ENCODE measurements at places on chromosomes 12 and 14. TPM values are rescaled to one million over a fixed set of nuclear protein-coding genes. Genes with fewer than 3 reads are reported as not detected.

DNA sequence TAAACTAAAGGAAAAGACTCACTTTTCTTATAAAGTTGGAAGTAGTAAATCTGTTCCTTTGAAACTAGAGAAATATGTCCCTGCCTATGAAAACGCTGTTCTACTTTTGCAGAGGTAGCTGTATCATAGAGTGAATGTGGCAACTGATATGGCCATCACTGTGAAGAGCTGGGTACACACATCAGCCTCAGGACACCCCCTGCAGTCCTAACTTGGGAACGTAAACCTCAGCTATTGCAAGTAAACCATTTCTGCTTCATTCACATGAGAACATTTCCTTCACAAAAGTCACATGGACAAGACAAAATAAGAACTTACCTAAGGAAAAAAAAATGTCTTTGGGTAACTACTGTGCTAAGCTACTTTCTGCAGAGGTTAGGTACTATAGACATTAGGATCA, 233.3 kb upstream of the PPFIA2 start:
- no peak for DNase-seq

GRCh38 chr12:40184493-40185302, 40.1 kb upstream of the LRRK2 start:
- DNase-seq: no peak

The MGST1 gene
- polyA plus RNA-seq: 35.0 TPM

- no peak for DNase-seq
Observed at GRCh38 chr12:11652351-11653040, 3.0 kb downstream of the ETV6 start.

The TAS2R30 gene
- polyA plus RNA-seq: not detected

DNA sequence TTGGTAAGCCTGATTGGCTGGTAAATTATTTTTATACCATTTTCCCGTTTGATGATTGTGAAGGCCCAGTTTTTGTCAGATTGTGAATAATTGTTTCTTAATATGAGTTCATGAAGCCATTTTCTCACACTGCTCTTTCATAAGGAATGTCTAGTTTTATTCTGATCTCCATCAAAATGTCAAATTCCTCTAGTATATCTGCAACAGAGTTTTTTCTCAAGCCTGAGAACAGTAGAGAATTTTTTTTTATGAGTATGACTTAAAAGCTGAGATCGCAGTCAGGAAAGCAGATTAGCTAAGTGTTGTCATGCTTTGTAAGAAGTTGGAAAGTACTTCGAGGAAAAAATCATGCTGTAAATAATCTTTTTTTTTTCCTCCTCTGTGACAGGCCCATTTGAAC, 484.9 kb upstream of the ATP2B1 start:
- no peak for DNase-seq

- DNase-seq: no peak
Observed at GRCh38 chr14:57209561-57209960, 59.1 kb downstream of the EXOC5 start.

The NAA30 gene
- 30.3 TPM for polyA plus RNA-seq

The FAM90A1 gene
- 2.2 TPM for polyA plus RNA-seq

DNA sequence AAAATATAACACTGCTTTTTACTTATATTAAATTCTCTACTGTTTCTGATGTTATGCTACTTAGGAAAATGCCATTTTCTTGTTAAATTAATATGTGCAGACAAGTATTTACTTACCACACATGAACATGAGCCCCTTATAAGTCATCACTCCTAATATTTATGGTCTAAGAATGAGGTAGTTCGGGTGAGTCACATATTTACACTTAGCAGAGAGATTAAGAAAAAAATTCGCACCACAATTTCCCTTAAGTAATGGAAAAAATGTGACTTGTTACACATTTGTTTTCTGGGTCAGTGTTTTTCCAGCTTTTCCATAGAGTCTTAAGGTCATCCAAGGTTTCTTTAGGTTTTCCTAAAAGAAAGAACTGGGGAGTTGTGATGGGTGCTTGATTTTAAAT, 68.3 kb downstream of the RERG start:
- no peak for DNase-seq

GRCh38 chr12:22313286-22313962, 21.1 kb downstream of the ST8SIA1 start:
- no peak for DNase-seq

DNA sequence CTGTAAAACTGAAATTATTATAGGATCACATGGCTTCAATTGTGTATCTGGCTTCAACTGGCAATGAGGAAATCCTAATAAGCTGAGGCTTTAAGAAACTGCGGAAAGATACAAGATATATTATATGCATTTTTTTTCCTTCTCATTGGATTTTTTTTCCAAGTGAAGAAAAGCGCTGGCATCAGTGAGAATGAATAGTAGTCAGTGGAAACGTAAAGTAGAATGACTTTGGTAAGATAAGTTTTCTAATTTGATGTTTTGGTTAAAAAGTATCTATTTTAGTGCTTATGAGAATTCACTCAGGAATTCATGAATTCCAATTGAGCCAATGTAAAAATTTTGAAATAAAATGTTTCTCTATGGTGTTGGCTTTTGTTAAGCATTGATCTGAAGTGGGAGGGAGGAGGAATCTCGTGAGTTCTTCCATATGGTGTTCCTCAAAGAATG, 173.5 kb upstream of the FRMD6 start:
- no peak for DNase-seq

The CEBPE gene
- not detected for polyA plus RNA-seq

- DNase-seq: no peak
Observed at GRCh38 chr12:75834591-75834990, 197.0 kb downstream of the PHLDA1 start.

DNA sequence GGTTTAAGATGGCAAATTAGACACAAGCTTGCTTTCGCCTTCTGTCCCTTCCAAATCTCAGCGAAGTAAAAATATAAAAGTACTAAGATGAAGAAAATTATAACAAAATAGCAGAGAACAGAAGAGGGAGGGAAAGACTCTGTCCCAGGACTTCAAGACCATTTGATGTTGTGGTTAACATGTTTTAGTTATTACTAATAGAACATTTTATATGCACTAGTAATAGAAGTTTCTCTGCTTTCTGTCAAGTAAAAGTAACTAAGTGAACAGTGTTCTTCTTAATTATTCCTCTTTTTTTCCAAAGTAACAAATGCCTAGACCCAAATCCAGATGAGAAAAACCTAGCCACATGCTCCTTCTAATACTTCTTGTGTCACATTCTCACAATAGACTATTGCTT, 85.1 kb upstream of the DAAM1 start:
- no peak for DNase-seq

DNA sequence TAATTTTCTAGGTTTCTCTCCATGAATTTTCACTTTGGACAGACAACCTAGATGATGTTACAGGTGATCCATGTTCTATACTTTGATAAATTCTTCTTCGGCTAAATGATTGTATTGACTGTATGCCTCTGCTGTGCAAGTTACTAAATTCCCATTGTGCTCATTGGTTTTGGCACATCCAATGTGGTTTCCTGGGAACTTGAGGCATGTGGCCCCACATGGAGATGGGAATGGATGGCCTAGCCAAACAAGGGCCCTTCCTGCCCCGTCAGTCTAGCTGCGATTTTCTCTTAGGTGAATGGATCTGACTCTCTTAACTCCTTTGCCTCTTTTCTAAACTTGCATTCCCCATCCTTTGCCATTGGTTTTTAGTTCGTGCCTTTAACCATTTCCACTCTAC, 186.2 kb downstream of the PELI2 start:
- no peak for DNase-seq

DNA sequence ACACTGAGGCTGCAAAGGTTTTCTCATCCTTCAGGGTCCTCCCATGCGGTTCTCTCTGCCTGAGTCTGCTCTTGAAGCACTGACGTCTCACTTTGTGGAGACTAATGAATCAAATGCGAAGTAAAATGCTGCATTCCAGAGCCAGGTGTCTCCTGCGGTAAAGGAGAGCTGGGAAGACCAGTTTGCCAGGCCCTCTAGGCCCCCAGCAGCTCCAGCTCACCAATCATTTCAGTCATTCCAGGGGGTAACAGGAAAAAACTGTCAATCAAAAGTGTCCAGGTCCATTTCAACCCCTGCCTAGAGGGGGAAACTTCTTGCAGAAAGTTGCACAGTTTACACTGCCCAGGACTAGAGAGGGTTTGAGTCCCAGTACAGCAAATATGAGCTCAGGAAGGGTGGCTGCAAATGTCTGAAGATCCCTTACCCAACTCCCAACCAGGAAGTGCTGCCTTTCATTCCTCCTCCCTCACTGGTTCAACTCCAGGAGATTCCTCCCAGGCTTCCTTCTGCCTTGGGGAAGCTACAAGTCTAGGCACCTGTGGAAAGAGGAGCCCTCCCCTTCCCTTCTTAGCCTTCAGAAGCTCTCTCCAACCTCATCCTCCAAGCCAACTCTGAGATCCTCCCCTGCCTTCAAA, 2.7 kb upstream of the NXPH4 start:
- DNase-seq: no peak

DNA sequence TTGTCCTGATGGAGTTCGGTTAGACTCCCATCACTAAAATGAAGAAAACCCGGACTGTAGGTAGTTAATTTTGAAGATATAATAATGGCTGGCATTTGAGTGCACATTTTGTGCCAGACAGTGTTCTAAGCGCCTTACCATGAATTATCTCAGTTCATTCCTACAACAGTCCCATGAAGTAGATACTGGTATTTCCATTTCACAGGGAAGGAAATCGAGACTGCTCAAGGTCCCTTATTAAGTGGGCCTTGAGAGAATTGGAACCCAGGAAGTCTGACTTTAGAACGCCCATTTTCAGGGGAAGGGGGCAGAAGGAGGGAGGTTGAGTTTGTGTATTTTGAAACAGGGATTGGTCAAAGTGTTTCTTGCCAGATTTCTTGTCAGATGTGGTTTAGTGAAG, 855 bp downstream of the MNAT1 start:
- DNase-seq: no peak

The SMIM41 gene
- polyA plus RNA-seq: 0.33 TPM

The TSPAN11 gene
- polyA plus RNA-seq: 5.6 TPM

The TMEM132D gene
- 2.1 TPM for polyA plus RNA-seq

GRCh38 chr14:24941719-24942118, 108.2 kb downstream of the STXBP6 start:
- DNase-seq: no peak

- DNase-seq: no peak
Observed at GRCh38 chr14:57974896-57975295, 109.0 kb upstream of the SLC35F4 start.

The CIT gene
- polyA plus RNA-seq: 21.2 TPM

GRCh38 chr14:79419571-79420327, 791.6 kb downstream of the DIO2 start:
- no peak for DNase-seq
